ENCODE measurements at places on chromosomes 6 and 20. TPM values are rescaled to one million over a fixed set of nuclear protein-coding genes. Genes with fewer than 3 reads are reported as not detected.

Gene LKAAEAR1
- total RNA-seq, result not detected

Gene EPPIN
- not detected for total RNA-seq

Gene VIP
- not detected for total RNA-seq

Gene CTAGE9
- not detected for total RNA-seq

Gene CCR6
- not detected for total RNA-seq

Gene LY86
- total RNA-seq, result not detected

Gene IL17F
- total RNA-seq, result not detected

Gene LIME1
- total RNA-seq, result 27.4 TPM

Gene CTCFL
- 0.34 TPM for total RNA-seq

Gene PTGIS
- 0.25 TPM for total RNA-seq

Gene ZC3H12D
- total RNA-seq, result 0.30 TPM

Gene TRIM40
- total RNA-seq, result not detected

Gene ZBTB22
- total RNA-seq, result 11.7 TPM

Gene DTD1
- total RNA-seq, result 54.5 TPM

Gene CENPW
- 46.9 TPM for total RNA-seq

Gene TGM3
- not detected for total RNA-seq

Gene WFDC5
- not detected for total RNA-seq

All from HCT116 (cell line).